Karpas-422 (cell line): ENCODE measurements at places on chromosomes 16 and 17. TPM values are rescaled to one million over a fixed set of nuclear protein-coding genes. Genes with fewer than 3 reads are reported as not detected.

GRCh38 chr16:10181196-10182162 lies 749 bp downstream of the GRIN2A start:
- DNase-seq, result peak; percentile 65

- peak; percentile 96 for DNase-seq
These were observed at the start of gene CAPN15 for GRCh38 chr16:527015-527903. Gene CAPN15 (plus strand): TSS chr16:527712. CDS start chr16:546839, 19,127 bp downstream.

DNA sequence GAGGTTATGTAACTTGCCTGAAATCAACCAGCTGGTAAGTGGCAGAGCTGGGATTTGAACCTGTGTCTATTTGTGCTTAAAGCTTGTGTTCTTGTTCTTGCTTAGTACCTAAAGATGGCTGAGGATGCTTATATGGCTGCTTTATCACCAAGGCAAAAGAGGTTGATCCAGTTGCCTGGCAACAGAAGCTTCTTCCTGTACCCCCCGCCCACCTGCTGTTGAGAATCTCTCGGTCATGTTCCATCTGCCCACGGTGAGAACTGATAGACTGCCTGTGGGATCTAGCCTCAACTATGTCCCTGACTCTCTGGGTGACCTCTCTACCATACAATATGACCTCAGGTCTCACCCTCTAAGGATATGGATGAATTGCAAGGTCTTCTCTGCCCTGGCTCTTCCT lies 60.7 kb downstream of the ABCC6 start:
- no peak for DNase-seq

GRCh38 chr17:16589097-16589969 lies 20.3 kb upstream of the ZNF287 start:
- DNase-seq, result peak; percentile 95

DNA sequence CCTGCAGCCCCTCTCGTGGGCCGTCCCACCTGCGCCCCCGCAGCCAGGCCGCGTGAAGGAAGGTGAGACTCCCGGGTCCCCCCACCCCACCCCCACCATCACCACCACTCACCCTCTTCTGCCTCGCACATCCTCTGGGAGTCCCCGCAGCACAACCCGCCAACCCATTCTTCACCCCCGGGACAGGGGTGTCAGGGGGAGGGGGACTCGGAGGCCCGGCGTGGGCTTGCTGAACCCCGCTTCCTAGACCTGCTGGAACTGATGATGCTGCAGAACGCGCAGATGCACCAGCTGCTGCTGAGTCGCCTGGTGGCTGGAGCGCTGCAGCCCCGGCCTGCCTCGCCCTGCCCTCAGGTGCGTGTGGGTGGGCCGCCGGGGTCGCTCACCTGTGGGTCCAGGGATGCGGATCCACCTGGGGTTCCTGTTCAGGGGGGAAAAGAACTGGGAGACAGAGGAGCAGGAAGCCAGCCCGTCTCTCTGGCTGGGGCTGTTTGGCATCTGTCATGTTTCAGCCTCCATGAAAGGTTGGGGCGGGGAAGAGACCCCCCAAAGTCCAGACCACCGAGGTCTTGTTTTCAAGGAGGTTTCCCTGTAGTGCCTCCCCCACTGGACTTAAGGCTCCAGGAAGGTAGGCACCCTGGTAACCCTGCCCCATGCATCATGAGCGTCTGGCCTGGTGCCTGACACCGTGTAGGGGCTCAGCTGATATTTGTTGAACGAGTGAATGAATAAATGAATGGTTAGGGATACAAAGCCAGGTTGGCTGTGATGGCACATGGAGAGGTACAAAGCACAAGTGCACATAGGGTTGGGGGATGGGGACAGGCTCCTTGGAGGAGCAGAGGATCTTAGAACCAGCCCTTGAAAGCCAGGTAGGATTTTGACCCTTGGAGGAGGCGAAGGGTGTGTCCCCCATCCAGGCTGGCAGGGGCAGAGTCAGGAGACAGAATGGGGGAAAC lies 849 bp downstream of the PRR29 start:
- no peak for DNase-seq

Gene SPHK1
- 0.67 and 3.9 TPM in 2 replicates for total RNA-seq

GRCh38 chr16:55324285-55325079 lies 479 bp downstream of the IRX6 start:
- no peak for DNase-seq

- DNase-seq, result no peak
These were observed 83.6 kb downstream of the TMEM100 start for GRCh38 chr17:55639096-55639495.

DNA sequence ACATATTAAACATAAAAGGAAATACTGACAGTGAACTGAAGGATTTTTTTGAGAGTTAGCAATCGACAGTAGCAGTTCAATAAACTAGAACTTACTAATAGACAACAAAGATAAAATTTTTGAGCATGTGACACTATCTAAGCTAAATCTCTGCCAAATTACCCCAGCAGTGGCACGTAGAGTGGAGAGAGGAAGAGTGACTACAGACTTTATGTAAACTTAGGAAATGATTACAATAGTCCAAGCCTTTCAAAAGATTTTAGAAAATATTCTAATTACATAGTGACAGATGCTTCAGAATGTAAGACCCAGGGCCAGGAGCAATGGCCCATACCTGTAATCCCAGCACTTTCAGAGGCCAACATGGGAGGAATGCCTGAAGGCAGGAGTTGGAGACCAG lies 52.4 kb downstream of the CFDP1 start:
- DNase-seq, result peak; percentile 51

Gene LAT
- 8.6 and 27.3 TPM in 2 replicates for total RNA-seq

DNA sequence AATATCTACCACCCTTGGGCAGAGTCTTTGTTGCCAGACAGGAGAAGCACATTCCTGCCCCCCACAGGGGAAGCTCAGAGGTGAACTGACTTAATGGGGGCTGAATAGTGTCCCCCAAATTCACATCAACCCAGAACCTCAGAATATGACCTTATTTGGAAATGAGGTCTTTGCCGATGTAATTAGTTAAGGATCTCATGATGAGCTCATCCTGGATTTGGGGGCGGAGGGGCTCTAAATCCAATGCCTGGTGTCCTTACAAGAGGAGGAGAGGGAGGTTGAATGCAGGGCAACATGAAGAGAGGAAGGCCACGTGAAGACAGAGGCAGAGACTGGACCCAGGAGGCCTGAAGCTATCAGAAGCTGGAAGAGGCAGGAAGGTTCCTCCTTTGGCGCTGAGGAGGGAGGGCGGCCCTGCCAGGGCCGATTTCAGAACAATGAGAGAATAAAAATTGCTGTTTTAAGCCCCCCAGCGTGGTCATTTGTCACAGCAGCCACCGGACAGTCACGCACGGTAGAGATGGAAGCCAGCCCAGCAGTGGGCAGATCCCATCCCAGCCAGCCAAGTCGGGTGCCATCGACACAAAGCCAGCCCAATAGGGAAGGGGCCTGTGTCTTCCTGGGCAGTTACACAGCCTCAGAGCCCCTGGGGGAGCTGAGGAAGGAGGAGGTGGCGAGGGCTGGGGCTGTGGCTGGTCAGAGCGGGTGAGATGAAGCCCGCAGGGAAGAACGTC lies 21.3 kb downstream of the C16orf74 start:
- no peak for DNase-seq

GRCh38 chr17:80876950-80877728 lies 114.5 kb upstream of the CHMP6 start:
- DNase-seq, result no peak

- peak; percentile 62 for DNase-seq
These were observed 20.5 kb downstream of the CDIP1 start for GRCh38 chr16:4517812-4518680.

DNA sequence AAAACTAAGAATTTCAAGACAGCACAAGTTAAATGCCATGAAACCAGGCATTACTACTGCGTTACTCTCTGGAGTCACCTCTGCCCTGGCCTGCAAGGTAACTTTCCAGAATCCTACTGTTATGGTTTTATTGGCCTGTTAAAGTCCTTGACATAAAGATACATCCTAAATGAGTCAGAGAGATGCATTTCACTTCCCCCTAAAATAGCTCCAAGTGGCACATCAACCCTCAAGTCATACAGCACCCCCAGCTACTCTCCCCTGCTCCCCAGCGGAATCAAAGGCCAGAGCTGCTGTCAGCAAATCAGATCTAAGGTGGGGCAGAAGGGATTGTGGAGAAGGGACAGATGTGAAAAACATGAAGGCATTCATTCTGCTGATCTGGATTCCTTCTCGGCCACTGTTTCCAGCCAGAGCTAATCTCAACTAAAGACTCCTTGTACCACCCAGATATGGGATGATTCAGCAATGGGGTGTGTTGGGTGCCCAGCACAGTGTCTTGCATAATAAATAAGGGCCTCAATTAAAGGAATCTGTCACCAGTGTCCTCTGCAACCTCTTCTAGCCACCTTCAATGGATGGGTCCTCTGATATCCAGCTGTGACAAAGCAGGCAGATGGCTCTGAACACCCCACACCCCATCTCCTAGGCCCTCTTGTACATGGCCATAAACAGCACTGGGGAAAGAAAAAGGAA lies 8.5 kb upstream of the CCL1 start:
- DNase-seq, result no peak

Gene ZSCAN10
- total RNA-seq, result not detected in 2 replicates

Gene PRKCB
- total RNA-seq, result 9.0 and 21.7 TPM in 2 replicates

Gene TMEM208
- 19.5 and 38.9 TPM in 2 replicates for total RNA-seq

GRCh38 chr17:19004421-19005136 lies at the start of gene FAM83G:
Gene FAM83G (minus strand): TSS chr17:19004764. CDS start chr17:19004041, 723 bp downstream.
- DNase-seq, result peak; percentile 86

DNA sequence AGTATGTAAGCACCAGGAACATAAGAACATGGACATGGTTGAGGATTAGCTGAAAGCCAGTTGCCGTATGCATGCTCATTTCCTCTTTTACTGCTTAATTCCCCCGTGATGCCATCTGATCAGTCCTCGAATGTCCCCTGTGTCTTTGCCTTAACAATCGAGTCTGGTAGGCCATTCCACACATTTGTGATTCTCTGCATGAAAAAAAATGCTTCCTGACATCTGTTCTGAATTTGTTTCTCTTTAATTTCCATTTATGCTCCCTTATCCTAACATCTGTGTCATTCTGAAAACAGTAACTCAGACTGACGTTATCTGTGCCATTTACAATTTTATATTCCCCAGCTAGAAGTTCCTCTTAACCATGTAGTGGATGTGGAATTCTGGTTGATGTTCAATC lies 158.2 kb upstream of the TOX3 start:
- no peak for DNase-seq

GRCh38 chr17:81516439-81516838 lies 3.8 kb upstream of the ACTG1 start:
- no peak for DNase-seq

DNA sequence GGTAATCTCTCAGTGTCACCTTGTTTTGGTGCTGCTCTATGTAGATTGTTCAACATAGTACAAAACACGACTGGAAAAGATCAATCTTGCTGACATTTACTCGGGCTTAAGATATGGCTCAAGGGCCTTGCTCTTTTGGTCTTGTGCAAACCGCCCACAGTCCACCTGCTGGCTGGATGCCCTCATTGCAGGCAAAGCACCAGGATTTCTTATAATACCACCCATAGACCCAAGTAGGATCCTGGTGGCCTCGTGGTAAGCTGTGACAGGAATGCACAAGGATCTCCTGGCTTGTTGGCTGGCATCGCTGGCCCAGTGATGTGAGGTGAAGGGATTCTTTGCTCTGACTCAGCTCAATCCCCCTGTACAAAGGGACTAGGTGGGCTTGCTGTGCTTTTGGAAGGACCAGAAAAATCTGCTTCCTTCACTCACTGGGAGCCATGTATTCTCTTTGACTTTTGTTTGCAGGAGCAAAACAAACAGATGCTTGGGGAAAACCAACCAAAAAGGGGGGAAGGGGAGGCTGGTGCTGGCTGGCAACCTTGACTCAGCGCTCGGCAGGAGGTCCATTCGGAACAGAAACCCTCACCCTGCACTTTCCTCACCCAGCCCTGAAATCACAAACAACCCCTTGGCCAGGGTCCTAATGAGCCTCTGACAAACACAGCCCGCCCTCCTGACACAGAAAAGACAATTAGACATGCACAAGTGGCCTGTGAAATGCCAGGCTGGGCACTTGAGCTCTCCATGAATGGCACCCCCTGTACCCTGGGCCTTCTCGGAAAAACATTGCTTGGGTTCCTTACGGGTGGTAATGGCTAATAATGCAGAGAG lies 36.6 kb upstream of the MED9 start:
- peak; percentile 88 for DNase-seq

GRCh38 chr16:51666821-51667220 lies 515.8 kb upstream of the SALL1 start:
- DNase-seq, result no peak

Gene DOC2A
- not detected in 2 replicates for total RNA-seq

DNA sequence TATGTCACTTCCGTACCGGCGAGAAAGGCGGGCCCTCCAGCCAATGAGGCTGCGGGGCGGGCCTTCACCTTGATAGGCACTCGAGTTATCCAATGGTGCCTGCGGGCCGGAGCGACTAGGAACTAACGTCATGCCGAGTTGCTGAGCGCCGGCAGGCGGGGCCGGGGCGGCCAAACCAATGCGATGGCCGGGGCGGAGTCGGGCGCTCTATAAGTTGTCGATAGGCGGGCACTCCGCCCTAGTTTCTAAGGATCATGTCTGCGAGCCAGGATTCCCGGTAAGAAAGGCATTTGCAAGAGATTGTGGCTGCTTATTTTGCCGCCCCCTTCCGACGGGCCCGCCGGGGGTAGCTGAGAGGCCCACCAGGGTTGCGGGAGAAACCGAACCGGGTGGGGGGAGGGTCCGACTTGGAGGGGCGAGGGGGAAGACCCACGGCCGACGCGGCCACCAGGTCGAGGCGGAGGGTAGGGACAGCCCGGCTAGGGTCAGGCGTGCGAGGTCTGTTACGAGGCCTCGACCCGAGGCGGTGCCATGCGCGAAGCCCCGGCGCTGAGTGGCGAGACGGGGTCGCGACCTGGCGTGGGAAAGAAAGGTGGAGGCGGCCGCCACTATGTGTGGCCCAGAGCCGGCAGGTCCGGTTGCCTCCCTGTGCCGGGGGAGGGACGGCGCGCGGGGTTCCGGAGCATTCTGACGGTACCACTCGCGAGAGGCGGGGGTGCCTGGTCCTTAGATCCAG lies 6.7 kb upstream of the CD68 start:
- DNase-seq, result peak; percentile 99

Gene PLEKHH3
- 6.7 and 7.0 TPM in 2 replicates for total RNA-seq

GRCh38 chr16:89921131-89921701 lies 1.9 kb upstream of the TUBB3 start:
- no peak for DNase-seq

GRCh38 chr16:74657870-74658642 lies 8.6 kb downstream of the RFWD3 start:
- DNase-seq, result no peak
